ENCODE measurements at places on chromosomes 12 and 14.

- DNase-seq: peak; percentile 51
These were observed 180.7 kb upstream of the NRXN3 start for GRCh38 chr14:77989441-77989991.

DNA sequence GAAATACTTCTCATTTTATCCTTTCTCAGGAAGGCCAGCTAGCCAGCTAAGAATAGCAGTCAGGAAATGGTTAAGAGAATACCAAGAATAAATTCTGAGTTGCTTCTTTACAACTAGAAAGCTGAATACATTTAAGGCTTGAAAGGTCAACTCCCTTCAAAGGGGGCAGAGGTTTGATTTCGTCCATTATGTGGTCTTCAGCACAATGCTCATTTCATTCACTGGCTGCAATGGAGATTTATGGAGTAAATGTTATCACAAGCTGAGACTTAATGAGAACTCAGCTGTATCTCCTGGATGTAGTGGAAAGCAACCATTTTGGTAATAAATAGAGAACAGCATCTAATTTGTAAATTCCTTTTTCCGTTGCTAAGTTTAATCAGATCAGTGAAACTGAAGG, 265.0 kb upstream of the FKBP4 start:
- DNase-seq: no peak

DNA sequence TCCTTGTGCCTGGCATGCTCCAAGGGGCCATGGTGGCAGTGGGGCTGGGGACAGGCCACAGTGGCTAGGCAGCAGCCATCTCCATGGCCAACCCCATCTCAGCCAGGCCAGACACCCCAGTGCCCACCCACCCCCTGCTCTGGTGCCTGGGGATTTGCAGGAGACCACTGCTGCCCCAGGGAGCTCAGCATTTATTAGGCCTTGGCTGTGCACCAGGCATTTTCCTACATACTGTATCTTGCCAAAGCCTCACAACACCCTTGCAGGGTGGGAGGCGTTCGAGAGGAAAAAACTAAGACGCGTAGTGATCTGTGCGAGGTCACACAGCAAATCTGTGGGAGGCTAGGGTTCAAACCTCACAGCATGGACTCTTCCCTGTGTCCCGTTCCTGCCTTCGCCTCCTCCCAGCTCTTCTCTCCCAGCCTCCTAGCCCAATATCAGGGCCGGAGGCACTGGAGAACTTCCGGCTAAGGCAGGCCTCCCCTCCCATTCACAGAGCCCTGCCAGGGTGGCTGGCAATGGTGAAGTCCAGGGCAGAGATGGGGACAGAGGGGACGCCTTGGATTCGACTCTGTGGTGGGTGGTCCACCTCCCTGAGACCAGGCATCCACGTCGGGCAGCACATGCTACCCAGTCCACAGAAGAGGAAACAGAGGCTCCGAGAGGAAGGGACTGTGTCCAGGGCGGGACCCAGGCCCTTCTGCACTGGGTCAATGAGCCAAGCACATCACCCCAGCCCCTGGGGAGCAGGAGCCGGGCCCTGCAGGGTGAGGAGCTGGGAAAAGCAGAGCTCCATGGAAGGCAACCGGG, 57.4 kb downstream of the FAM222A start:
- no peak for DNase-seq

- DNase-seq: no peak
These were observed 95.2 kb upstream of the FOXG1 start for GRCh38 chr14:28671425-28671824.

- no peak for DNase-seq
These were observed 107.3 kb downstream of the ZFP36L1 start for GRCh38 chr14:68685419-68686204.

DNA sequence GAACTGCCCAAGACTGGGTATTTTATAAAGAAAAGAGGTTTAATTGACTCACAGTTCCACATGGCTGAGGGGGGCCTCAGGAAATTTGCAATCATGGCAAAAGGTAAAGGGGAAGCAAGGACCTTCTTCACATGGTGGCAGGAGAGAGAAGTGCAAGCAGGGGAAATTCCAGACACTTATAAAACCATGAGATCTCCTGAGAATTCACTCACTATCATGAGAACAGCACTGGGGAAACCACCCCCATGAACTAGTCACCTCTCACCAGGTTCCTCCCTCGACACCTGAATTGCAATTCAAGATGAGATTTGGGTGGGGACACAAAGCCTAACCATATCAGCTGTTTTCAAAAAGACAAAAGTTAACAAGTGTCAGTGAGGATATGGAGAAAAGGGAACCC, 112.6 kb downstream of the FOXA1 start:
- no peak for DNase-seq

GRCh38 chr14:59803052-59803540, 67.5 kb downstream of the RTN1 start:
- DNase-seq: no peak

DNA sequence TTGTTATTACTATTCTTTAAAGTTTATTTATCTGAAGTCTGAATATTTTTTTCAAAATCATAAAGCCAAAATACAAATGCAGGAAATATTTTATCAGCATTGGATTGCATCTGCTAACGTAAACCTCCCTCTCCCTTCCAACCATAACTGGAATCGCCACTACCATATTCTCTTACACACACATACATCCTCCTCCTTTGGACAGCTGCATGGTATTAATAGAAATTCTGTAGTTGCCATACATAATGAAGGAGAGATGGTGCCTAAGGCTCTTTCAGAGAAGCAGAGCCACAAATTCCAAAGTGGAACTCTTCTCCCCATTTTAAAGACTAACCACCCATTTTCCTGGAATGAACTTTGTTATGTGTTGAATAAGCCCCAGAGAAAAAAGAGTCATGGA, 352.7 kb downstream of the MDGA2 start:
- DNase-seq: no peak

DNA sequence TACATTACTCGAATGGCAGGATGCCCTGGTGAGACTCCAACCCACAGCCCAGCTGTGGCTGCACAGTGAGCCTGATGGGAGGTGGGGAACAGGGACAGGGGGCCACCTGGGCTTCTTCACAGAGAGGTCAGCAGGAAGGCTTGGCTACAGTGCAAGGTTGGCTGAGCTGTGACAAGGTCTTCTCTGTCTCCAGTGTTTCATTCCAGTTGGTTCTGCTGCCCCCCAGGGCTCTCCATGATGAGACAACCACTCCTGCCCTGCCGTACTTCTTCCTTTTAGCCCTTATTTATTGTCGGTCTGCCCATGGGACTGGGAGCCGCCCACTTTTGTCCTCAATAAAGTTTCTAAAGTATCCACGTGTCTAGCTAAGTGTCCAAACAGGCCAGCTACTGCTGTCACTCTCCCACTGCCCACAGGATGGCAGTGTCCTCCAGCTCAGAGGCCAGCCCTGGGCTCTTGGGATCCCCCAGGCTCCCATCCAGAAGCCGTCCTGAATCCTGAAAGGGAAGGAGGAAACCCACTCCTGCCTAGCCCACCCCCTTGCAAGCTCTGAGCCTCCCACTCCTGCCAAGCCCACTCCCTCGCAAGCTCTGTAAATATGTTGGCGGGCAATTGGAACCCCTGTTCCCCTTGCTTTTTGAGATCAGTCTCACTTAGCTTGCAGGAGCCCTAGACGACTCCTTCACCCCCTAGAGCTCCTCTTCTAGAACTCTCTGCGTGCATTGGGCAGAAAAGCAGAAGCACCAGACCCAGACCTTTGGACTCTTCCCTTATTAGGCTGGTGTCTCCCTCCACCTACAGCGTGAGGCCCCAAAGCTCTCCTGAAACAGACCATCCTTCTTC, 5.4 kb downstream of the C1QL4 start:
- DNase-seq: peak; percentile 61

GRCh38 chr14:88154926-88155325, 150.0 kb downstream of the GPR65 start:
- DNase-seq: no peak

DNA sequence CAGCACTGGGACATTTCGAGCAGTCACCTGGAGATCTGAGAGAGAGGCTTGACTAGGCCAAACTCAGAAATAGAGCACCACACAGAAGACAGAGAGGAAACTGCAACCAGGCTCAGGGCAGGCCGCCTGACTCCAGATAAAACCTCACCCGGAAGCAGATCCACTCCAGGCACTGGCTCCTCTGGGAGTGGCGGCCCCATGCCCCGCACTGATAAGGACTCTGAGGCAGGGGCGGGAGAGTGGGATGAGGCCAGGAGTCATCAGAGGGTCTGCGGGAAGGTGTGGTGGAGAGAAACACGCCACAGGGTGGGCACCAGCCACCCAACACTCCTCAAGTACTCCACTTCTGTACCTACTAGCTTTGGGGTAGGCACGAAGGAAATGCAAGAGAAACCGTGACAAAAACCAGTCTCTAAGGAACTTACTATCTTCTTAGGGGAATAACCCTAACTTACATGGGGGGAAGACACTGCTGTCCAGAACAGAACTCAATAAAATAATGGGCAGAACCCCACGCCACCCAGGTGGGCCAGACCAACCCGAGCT, 71.3 kb downstream of the CHGA start:
- DNase-seq: peak; percentile 15

GRCh38 chr12:63064080-63064479, 86.9 kb downstream of the AVPR1A start:
- no peak for DNase-seq

- DNase-seq: no peak
These were observed 75.9 kb upstream of the FBRSL1 start for GRCh38 chr12:132413931-132414588.

GRCh38 chr14:54175298-54175942, 218.8 kb upstream of the BMP4 start:
- no peak for DNase-seq

DNA sequence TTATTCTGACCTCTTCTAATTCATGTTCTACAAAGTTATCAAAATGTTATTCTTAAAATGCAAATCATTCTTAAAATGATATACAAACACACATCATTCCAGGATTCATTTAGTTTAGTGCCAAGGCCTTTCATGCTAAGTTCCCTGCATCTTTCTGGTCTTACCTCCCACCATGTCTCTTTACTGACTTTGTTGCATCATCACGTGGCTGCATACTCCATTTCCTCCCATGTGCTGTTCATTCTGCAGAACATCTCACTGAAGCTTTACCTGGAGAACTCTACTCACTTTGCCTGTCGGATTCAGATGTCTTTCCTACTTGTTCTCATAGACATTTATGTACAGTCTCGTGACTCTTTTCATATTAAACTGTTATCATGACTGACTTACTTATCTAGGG, 278.1 kb downstream of the RAD51B start:
- no peak for DNase-seq

DNA sequence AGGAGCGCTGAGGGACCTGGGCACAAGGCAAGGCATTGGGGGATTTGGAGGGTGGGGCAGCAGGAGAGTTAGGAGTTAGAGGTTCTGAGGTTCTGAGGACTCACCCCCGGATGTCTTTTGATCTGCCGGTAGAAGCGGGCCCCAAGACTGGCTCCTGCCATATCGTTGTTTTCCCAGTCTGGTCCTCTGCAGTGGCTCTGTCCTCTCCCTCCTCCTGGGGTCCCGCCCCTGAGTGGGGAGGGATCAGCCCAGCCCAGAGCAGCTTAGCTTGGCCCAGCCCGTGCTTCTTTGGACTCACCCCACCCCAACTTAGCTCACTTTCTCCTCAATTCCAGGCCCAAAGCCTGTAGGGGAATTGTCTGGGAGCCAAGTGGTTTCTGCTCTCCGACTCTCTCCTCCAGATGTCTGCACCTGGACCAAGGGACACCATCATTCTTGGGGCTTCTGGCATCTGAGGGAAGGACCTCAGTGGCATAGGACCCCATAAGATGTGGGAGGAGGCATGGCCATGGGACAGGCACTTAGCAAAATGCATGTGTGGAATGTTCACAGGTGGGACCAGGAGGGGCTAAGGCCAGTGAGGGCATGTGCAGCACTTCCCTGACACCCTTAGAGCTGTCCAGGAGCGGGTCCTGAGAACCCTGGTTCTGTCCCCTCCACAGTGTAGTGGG, 7.5 kb downstream of the SHMT2 start:
- DNase-seq: peak; percentile 70

DNA sequence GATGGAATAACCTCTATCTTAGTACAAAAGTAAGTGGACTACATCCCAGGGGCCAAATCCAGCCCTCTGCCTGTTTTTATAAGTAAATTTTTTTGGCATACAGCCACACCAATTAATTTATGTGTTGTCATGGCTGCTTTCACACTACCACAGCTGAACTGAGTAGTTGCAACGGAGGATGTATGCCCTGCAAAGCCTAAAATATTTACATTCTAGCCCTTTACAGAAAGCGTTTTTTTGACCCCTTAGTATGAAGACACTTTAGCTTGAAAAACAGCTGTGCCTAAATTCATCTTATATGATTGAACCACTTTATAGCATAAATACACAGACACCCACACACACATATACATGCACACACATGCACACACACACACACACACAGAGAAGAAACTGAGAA, 501.6 kb downstream of the EGLN3 start:
- DNase-seq: no peak

GRCh38 chr14:21300892-21301291, 21.0 kb downstream of the RPGRIP1 start:
- DNase-seq: peak; percentile 10

DNA sequence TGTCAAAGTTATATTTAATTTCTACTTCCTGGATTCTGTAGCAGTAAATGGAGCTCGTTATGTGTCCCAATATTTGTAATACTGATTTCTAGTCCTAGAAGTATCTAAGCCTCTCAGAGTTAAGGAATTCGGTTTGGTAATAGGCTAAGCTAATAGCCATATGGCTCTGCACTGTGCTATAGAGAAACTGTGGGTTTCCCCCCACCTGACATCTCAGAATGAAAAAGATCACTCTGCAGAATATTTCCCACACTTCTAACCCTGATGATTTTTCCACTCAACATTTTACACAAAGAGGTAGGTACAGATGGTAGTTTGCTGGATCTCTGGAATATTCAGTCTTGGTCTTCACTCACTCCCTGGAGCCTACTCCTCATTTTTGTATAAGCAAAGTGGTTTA, 71.2 kb downstream of the BORCS5 start:
- DNase-seq: no peak

DNA sequence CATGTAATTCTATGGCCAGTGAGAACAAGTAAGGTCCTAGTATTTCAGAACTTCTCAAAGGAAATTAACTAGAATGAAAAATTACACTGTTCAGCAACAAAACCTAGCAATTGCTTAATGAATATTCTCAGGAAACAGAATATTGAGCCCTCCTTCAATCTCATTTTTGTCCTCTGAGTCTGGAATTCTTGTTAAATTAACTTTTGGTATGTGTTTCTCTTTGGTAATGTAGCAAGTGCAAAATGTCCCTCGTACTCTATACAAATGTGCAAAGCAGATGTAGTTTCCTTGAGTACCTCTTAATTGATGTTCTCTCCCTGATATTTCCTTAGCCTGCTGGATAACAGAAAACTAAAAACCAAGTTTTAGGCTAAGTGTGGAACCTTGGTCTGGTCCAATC, 190.8 kb upstream of the CNOT2 start:
- no peak for DNase-seq

- no peak for DNase-seq
These were observed 10.5 kb downstream of the MLXIP start for GRCh38 chr12:122089077-122089476.

DNA sequence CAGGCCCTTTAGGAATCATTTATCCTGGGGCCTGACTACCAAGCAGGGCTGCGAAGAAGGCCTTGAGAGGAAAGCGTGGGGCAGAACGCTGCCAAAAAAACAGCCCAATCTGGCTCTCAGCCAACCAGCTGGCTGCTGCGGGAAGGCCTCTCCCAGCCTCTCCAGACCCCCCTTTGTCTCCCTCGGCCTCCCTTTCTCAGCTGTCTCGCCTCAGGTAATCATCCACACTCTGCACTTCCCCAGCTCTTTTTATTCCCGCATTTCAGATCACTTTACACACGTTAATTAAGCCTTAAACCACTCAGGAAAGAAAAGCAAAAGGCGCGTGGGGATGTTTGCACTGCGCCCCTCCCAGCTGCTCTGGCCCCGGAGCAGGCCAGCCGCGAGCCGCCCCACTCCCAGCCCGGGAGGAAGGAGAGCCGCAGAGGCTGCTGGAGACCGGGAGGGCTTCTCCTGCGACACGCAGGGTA, 208.2 kb upstream of the FOXN3 start:
- peak; percentile 46 for DNase-seq

All from heart right ventricle (tissue), 16 donors.